ENCODE measurements at places on chromosomes 6 and 20.

- DNase-seq, result peak; percentile 91
Observed at GRCh38 chr6:37171970-37172812, 2.2 kb downstream of the PIM1 start.

- DNase-seq, result no peak
Observed at GRCh38 chr6:15363523-15364400, 117.9 kb downstream of the JARID2 start.

DNA sequence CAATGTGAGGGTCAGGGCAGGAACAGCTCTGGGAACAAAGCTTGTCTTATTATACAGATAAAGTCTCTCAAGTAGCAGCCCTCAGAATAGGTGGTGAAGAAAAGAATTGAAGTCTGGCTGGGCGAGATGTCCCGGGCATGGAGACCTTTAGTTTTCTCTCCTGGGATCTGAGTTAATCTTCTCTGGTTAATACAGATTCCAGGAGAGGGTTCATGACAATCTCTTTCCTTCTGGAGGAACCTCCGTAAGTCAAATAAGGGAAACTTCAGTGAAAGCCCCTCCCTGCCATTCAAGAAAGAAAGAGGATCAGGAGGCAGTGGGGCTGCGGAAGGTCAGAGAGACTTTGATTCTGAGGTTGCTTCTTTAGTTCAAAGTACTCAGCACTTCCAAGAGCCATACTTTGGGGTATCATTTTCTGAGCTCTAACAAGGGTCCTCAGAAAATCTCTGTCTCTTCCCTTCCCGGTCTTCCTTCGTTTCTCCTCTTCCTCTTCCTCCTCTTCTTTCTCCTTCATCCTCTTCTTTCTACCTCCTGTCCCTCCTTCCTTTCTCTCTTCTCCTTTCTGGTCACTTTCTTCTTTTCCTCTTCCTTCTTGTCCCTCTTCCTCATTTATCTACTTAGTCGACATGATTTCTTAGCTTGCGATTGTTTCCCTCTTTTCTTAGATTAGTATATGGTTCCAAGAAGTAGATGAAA lies 4.6 kb upstream of the ZNF184 start:
- no peak for DNase-seq

- no peak for DNase-seq
Observed at GRCh38 chr6:42527204-42527603, 36.6 kb upstream of the UBR2 start.

DNA sequence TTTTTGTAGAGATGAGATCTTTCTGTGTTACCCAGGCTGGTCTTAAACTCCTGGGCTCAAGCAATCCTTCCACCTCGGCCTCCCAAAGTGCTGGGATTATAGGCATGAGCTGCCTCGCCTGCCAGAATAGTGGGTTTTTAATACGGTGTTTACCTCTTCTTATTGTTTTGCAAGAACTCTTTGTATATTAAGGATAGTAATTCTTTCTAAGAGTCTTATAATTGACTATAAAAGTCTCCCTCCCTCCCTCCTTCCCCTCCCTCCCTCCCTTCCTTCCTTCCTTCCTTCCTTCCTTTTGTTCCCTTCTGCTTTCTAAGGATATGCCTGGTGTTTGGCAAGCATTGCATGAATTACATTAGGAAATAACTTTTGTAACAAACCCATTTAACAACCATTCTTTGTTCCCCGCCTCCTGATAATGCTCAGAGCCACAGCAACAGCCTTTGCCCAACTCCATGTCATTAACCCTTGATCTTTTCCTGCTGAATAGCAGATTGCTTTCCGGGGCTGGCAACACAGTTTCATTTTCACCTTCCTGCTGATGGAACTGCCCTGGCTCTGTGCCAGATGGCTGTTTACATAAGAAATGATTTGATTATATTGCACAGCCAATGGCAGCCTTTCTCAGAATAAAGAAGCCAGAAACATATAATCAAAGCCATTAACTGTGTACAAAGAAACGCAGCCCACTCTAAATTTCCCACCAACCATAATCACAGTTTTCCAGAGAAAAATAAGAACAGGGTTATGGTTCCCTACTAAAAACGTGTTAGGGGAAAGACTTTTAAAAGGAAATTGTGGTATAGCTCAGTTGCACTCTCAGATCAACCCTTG lies 143.7 kb upstream of the PTPN1 start:
- peak; percentile 40 for DNase-seq

- no peak for DNase-seq
Observed at GRCh38 chr20:49508435-49509199, 26.1 kb upstream of the KCNB1 start.

GRCh38 chr6:89610149-89610642 lies 28.4 kb downstream of the LYRM2 start:
- peak; percentile 79 for DNase-seq

GRCh38 chr6:130161683-130162404 lies 60.9 kb downstream of the SAMD3 start:
- no peak for DNase-seq

DNA sequence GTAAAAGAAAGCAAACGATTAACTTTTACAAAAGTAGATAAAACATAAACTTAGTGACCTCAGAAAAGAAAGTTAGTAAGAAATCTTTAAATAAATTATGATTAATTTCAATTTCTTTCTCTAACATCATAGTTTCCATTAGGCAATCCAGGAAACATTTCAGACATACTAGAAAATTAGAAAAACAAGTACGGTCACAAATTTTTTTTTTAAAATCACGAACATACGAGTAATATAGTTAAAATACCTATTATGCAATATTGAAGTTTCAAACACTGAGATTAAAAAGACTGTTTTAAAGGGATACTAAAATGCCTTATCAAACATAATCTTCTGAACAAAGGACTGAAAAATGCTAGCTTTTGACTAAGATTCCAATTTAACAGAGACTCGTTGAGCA lies 26.2 kb downstream of the NOL7 start:
- DNase-seq, result no peak

DNA sequence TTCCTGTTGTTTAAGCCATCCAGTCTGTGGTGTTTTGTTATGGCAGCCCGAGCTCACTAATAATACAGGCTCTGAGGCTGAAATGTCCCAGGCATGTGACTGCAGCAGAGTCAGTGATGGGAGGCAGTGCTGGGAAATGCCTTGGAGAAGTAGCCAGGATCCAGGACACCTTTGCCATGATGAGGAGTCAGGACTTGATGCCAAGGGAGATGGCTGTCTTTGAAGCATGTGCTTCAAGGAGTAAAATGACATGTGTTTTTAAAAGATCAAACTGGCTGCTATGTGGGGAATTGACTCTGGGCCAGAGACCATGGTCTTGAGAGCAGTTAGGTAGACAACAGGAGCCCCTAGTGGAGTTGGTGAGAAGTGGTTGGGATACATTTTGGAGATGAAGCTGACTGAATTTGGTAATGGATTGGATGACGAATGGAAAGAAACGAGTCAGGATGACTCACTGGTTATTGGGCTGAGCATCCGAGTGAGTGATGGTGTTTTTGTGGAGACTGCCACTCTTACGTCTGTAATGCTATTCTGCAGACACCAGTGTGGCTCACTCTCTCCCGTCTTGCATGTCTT lies 322.2 kb downstream of the PLCB1 start:
- peak; percentile 6 for DNase-seq

DNA sequence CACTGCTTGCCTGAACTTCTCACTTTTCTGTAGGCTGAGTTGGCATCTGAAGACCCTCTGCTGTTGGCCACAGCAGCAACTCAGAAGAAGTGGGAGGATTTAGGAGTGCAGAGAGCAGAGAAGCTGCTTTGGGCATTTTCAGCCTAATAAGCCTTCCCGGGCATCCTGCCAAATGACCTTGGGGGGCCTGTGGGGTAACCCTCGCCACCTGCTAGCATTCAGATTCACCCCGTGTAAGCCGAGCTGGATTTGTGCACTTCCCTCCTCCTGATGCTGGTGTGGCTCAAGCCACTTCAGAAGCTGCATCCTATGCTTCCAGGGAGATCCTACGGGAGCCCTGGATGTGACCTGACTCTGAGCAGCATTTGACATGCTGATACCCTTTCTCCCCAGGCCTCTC lies 114.8 kb downstream of the LRFN2 start:
- no peak for DNase-seq

DNA sequence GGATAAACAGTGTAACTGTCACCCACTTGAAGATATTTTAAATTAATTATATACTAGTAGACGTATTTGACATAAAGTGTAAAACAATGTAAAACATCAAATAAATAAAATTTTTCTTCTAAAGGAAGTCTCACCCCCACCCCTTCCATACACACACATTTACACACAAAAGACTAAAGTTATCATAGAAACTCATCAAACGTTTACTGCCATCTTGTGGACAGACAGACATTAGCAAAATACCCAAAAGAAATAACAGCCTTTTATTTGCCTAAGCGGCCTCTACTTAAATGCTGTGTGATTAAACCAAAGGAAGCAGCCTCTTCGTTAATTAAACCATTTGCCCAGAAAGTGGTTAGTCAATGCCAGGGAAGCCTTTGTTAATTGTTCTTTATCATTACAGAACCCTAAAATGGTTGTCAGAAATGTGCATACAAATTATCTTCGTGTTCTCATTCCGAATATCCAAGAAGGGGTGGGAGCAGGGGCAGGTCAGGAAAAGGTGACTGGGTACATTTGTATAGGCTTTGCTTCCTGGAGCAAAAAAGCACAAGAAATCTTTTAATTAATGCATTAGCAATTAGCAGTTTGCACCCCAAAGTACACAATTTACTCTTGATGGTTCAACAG lies 176.2 kb upstream of the SASH1 start:
- no peak for DNase-seq

DNA sequence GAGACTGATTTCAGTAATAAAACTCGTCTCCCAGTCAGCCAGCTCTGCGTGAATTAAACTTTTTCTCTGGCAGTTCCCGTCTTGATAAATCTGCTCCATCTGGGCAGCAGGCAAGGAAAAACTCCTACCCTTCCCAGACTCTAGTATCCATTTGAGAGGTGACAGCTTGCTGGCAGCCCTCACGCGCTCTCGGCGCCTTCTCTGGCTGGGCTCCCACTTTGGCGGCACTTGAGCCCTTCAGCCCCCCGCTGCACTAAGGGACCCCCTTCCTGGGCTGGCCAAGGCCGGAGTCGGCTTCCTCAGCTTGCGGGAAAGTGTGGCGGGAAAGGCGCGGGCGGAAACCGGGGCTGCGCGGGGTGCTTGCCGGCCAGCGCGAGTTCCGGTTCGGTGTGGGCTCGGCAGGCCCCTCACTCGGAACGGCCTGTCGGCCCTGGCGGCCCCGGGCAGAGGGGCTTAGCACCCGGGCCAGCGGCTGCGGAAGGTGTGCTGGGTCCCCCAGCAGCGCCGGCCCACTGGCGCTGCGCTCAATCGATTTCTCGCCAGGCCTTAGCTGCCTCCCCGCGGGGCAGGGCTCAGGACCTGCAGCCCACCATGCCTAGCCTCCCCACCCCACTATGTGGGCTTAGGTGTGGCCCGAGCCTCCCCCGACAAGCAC lies 21.8 kb upstream of the GMPR start:
- no peak for DNase-seq

GRCh38 chr6:14656078-14656521 lies 538.5 kb downstream of the CD83 start:
- no peak for DNase-seq

GRCh38 chr20:16299897-16300296 lies 273.4 kb downstream of the KIF16B start:
- DNase-seq, result no peak

DNA sequence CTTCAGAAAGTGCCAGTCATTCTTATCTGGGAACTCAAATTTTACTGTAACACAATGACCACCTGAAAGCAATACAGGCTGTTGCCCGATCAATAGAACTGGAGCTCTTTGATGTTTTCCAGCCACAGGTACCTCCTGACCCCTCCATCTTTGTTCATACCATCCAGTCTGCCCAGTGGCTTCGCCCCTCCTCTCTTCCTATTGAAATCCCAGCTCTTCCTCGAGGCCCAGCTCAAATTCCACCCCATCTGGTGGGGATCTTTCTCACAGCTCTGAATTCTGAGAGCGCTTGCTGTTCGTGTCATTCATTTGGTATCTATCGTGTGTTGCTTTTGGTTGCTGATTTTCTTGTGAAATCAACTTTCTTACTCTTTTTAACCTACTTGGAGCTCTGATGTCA lies 87.9 kb upstream of the CNKSR3 start:
- no peak for DNase-seq

GRCh38 chr6:39086294-39086693 lies 28.7 kb downstream of the SAYSD1 start:
- DNase-seq, result peak; percentile 27

DNA sequence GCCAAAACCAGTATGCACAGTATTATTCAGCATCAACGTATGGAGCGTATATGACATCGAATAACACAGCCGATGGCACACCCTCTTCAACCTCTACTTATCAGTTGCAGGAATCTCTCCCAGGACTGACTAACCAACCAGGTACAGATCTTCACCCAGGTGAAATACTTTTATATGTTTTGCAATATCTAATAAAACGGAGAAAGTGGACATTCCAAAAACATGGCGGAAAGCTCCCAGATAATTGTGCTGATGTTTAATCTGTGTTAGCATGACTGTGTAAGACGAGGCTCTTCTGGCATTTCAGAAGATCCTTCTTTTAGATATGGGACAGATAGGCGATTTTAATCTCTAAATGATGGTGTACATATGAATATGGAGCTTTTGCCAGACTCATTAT lies 227.4 kb downstream of the EYA4 start:
- DNase-seq, result no peak

DNA sequence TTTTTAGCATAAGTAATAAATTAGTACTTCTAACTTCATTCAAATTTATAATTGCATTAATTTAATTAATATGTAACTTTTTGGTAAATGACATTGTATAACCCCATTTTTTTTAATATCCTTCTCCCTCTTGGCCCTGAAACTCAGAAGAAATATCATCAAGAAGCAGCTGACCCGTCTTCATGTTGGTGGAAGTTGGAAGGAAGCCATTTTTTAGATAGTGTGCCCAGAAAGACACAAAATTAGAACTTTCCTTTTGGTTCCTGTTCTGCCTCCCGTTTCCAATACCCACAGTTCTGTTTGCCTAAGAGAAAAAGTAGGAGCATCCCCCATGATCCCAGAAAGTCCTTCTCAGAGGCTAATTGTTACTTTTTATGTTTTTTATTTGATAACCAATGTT lies 65.5 kb downstream of the PLCB4 start:
- no peak for DNase-seq

- no peak for DNase-seq
Observed at GRCh38 chr6:101926149-101926925, 532.8 kb downstream of the GRIK2 start.

DNA sequence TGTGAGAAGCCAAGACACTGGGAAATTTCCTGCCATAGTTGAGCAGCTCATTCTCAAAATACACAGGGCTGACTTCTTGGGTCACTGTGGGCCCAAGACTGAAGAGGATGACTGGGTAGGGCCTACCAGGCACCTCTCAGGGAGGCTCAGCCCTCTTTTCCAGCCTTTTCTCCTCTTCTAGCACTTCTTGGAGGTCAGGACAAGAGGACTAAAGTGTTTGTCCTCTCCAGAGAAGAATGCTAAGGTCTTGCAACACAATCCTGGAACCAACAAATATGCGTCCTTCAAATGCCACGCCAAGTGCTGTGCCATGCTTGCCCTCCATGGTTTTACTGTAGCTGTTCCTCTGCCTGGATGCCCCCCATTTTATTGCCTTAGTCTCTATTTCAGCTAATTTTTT lies 3.3 kb upstream of the LRRN4 start:
- DNase-seq, result no peak

Measured in activated naive CD4-positive, alpha-beta T cell treated with Interleukin-2 at 50 U/mL for 16 hours (primary cell).